ENCODE measurements at places on chromosomes 2 and 18. TPM values are rescaled to one million over a fixed set of nuclear protein-coding genes. Genes with fewer than 3 reads are reported as not detected.

- H3K4me1 ChIP-seq, result no peaks in the 10 kb centered on the region
- H3K36me3 ChIP-seq, result no peaks in the 10 kb centered on the region
- H3K27me3 ChIP-seq, result peaks cover 8% of the 10 kb centered on the region
- no peak for DNase-seq
- H3K4me3 ChIP-seq, result no peak overlapping the region
- H3K27ac ChIP-seq, result no peak overlapping the region
Observed at GRCh38 chr18:60064271-60064670, 164.5 kb downstream of the PMAIP1 start.

- no peaks in the 10 kb centered on the region for H3K36me3 ChIP-seq
- no peak for DNase-seq
- H3K4me3 ChIP-seq, result no peak overlapping the region
- no peak overlapping the region for H3K27ac ChIP-seq
- no peaks in the 10 kb centered on the region for H3K4me1 ChIP-seq
Observed at GRCh38 chr18:31077878-31078277, 24.3 kb downstream of the DSC2 start.

- DNase-seq, result no peak
- H3K36me3 ChIP-seq, result no peaks in the 10 kb centered on the region
- no peak overlapping the region for H3K27ac ChIP-seq
- peaks cover 12% of the 10 kb centered on the region for H3K4me1 ChIP-seq
- no peak overlapping the region for H3K4me3 ChIP-seq
Observed at GRCh38 chr2:127094509-127095366, 12.2 kb downstream of the BIN1 start.

DNA sequence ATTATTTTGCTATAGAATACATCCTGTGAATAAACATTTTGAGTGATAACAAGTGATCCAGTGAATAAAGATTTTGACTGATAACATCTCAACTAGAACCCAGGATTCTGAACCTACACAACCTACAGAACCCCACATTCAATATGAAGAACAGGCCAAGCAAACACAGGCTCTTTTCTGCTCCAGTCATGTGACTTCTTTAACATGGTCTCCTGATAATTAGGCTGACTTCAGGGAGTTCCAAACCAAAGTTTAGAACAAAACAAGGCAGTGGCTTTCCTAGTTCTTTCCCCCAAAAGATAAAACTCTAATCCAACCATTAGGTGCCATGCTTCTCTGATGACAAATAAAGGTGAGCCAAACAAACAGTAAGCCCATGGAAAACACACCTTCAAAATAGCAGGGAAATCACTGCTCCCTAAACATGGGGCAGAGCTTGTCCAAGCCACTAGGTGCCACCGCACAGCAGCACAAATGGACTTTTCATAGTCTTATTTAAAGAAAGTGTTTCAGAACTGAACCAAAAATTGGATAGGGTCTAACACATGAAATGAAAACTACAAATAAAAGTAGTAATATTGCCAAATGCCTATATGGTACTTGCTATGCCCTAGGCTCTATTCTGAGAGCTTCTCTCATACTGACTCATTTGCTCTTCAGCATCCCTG is 95.3 kb downstream of the EVA1A start:
- no peaks in the 10 kb centered on the region for H3K4me1 ChIP-seq
- no peaks in the 10 kb centered on the region for H3K36me3 ChIP-seq
- H3K4me3 ChIP-seq, result no peak overlapping the region
- H3K27me3 ChIP-seq, result peaks cover 48% of the 10 kb centered on the region
- H3K27ac ChIP-seq, result no peak overlapping the region

DNA sequence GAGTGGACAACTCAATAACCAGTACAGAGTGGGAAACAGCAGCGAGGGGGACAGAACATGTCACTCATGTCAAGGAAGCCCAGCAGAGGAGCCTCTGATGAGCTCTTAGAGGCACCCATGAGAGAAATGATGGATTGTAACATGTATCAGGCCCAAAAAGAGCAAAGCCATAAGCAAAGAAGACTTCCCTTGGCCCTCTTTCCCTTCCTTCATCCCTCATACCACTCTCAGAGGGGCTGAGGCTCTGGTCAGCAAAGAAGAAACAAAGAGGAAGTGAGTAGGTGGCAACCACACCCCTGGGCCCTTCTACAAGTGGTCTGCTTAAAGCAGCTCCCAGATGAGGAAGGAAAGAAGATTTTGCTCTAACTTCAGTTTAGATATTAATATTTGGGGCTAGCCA is 112.8 kb downstream of the CDC42EP3 start:
- H3K4me3 ChIP-seq, result no peak overlapping the region
- H3K27me3 ChIP-seq, result no peaks in the 10 kb centered on the region
- H3K4me1 ChIP-seq, result peaks cover 3% of the 10 kb centered on the region
- no peaks in the 10 kb centered on the region for H3K36me3 ChIP-seq

DNA sequence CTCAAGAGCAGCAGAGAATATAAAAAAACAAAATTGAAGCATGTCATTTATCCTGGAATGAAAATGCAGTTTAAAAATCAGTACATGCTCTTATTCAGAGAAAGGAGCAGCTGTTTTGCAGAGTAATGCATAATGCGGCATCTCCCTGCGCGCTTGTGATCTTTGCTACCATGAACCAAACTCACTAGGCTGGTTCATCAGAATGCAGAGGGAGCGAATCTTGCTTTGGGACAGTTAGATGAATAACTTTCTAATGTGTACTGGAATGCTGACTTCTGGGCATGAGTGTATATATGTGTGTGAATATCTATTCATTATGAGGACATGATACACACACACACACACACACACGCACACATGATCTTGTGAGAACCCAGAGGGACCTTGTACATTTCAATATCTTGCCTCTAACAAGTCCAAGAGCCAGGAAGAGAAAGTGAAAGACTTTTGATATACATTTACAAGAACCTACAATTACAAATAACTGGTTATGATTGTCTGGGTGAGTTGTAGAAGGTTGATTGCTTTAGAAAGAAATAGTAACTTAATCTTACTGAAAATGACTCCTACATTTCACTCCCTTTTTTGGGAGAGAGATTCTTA is 54.1 kb upstream of the THOC1 start:
- H3K4me3 ChIP-seq, result no peak overlapping the region
- no peaks in the 10 kb centered on the region for H3K36me3 ChIP-seq
- H3K4me1 ChIP-seq, result peaks cover 5% of the 10 kb centered on the region
- no peak overlapping the region for H3K27ac ChIP-seq

DNA sequence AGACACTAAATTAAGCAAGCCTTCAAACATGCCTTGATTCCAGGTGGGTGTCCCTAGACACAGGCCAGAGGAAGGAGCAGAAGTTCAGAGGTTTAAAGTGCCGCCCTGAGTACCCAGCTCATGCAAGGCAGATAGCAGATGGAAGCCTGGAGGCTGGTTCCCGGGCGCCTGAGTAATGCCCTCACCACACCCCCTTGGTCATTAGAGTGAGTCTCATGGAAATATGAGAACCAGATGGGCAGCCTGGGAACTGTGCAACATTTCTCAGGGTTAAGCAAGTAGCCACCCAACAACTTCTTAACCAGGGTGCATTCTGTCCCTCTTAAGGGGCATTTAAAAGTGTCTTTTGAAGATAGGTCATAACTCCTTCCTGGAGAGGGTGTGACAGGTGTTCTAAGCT is 44.1 kb downstream of the TGFA start:
- H3K4me1 ChIP-seq, result peaks cover 14% of the 10 kb centered on the region
- no peak for DNase-seq
- H3K36me3 ChIP-seq, result no peaks in the 10 kb centered on the region
- H3K4me3 ChIP-seq, result no peak overlapping the region
- H3K27ac ChIP-seq, result no peak overlapping the region
- H3K27me3 ChIP-seq, result no peaks in the 10 kb centered on the region

DNA sequence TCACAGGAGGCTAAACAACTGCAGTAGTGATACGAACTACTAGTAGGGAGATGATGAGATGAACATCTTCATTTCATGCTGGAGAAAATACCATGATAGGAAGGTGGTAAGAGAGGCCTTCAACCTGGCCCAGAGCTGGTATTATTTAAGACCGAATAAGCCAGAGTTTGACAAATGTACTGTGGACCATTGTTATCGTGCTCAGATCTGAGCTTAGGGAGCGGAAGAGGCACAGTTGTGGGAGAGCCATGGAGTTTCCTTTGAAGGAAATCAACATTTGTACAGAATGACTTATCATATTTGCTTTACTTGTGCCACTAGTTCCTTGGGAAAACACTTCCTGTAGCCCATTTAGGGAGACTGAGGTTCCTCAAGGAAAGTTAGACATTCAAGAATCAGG is 260.6 kb upstream of the TNP1 start:
- no peak overlapping the region for H3K4me3 ChIP-seq
- no peak for DNase-seq

GRCh38 chr2:73386342-73386868 is 769 bp downstream of the ALMS1 start:
- DNase-seq, result no peak
- H3K4me3 ChIP-seq, result peak overlapping the region; percentile 85
- H3K36me3 ChIP-seq, result peaks cover 3% of the 10 kb centered on the region
- peaks cover 39% of the 10 kb centered on the region for H3K4me1 ChIP-seq
- peak overlapping the region; percentile 94 for H3K27ac ChIP-seq

DNA sequence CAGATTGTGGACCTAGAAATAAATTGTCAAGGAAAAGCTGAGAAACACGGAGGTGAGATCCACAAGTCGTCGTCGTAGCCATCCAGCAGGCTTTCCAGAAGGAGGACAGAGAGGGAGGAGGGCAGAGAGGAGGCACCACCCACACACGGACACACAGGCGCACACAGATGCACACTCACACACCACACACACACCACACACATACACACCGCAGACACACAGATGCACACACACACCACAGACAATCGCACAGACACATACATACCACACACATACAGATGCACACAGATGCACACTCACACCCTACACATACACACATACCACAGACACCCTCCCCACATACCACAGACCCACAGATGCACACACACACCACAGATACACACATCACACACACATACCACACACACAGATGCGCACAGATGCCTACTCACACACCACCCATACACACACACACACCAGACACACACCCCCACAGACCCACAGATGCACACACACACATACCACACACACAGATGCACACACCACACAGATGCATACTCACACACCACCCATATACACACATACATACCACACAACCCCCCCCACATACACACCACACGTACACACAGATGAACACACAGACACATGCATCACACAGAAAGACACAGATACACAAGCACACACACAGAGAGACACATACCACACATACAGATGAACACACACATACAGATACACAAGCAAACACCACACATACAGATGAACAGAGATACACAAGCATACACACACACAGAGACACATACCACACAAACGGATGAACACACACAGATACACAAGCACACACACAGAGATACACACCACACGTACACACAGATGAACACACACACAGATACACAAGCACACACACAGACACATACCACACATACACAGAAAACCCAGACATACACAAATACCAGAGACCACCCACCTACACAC is 12.7 kb upstream of the BOK start:
- H3K4me1 ChIP-seq, result peaks cover under 1% of the 10 kb centered on the region
- no peak overlapping the region for H3K4me3 ChIP-seq
- no peaks in the 10 kb centered on the region for H3K36me3 ChIP-seq
- no peak overlapping the region for H3K27ac ChIP-seq
- H3K27me3 ChIP-seq, result peaks cover 15% of the 10 kb centered on the region

- no peak overlapping the region for H3K27ac ChIP-seq
- no peaks in the 10 kb centered on the region for H3K36me3 ChIP-seq
- H3K4me1 ChIP-seq, result no peaks in the 10 kb centered on the region
- no peak for DNase-seq
- H3K4me3 ChIP-seq, result no peak overlapping the region
Observed at GRCh38 chr2:152644189-152644873, 72.9 kb downstream of the PRPF40A start.

- H3K27ac ChIP-seq, result no peak overlapping the region
- no peak for DNase-seq
- H3K36me3 ChIP-seq, result no peaks in the 10 kb centered on the region
- H3K4me1 ChIP-seq, result no peaks in the 10 kb centered on the region
Observed at GRCh38 chr2:189171956-189172609, 7.5 kb downstream of the COL5A2 start.

DNA sequence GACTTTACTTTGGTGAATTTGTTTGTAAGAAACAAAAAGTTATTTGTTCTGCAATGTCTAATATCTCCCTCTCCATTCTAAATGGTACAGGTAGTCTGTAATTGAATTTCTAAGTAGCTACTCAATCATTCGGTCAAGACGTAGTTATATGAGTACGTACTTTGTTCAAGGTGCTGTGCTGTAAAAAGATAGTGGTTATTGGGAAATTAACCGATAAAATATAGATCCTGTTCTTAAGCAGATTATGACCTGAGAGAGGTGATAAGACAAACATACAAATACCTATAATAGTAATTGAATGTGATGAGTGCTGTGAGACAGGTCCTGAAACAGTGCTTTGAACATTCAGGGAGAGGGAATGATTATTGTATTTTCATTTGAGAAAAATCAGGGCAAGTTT is 7.1 kb downstream of the NCOA1 start:
- DNase-seq, result no peak
- H3K27me3 ChIP-seq, result no peaks in the 10 kb centered on the region
- peaks cover 80% of the 10 kb centered on the region for H3K4me1 ChIP-seq
- peaks cover 2% of the 10 kb centered on the region for H3K36me3 ChIP-seq
- no peak overlapping the region for H3K27ac ChIP-seq

DNA sequence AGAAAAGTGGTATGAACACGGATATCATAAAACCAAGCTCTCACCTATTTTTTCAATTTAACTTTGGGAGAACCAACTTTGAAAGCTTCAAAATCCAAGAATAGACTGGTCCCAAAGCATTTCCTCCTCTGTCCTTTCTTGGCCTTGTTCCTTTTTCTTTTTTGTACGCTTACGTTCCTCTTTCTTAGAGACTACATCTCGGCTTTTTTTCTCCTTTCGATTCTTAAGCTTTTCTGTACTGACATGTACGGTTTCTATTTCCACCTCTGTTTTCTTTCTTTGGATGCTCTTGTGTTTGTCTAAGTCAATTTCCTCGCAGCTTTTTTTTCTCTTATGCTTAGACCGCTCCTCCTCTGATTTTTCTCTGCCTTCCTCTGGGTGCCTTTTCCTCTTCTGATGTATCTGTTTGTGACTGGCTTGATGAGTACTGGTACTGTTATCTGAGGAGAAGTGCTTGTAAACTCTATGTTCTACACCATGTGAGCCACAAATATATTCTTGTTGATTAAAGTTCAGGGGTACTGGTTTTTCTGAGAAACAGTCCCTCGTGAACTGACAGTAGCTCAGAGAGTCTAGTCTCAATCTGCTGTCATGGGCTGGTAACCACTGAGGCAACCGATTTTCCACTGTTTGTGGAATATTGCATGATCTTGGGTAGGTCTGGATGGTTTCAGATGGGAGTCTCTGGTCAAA is 11.5 kb upstream of the RNU2-63P start:
- DNase-seq, result no peak
- H3K36me3 ChIP-seq, result peaks cover 27% of the 10 kb centered on the region
- H3K27ac ChIP-seq, result peak overlapping the region; percentile 28

M1AP gene
- not detected for total RNA-seq

ADGRF3 gene
- total RNA-seq, result 1.5 TPM

POTEC gene
- total RNA-seq, result not detected

NPHP1 gene
- total RNA-seq, result 0.96 TPM

ZFP36L2 gene
- total RNA-seq, result 264 TPM

IL37 gene
- not detected for total RNA-seq

GAD1 gene
- total RNA-seq, result not detected

ARHGAP15 gene
- 134 TPM for total RNA-seq

GCG gene
- not detected for total RNA-seq

NGEF gene
- total RNA-seq, result not detected

DPP4 gene
- 27.0 TPM for total RNA-seq

COL6A3 gene
- total RNA-seq, result 4.1 TPM

Measured in naive thymus-derived CD8-positive, alpha-beta T cell (primary cell).